ENCODE measurements at places on chromosomes 11 and 22.

- DNase-seq, result no peak
These were observed 88.8 kb upstream of the BARX2 start for GRCh38 chr11:129286813-129287212.

- no peak for DNase-seq
These were observed 161.9 kb upstream of the ARHGAP42 start for GRCh38 chr11:100525197-100525596.

GRCh38 chr22:37601203-37601539 is 7.5 kb upstream of the GGA1 start:
- DNase-seq, result no peak

DNA sequence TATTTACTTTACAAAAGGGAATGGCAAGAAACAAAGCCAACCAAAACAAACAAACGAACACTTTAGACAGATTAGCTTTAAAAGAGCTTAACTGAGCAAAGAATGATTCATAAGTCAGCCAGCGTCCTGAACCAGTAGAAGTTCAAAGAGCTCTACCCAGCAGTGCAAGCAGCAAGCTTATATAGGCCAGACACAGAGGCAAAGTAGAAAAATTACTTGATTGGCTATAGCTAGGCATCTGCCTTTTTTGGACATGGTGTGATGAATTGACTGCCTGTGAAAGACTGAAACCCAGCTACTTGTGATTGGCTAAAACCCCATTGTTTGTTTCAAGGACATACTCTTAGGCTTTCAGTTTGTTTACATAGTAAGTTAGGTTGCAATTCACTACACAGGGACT is 2120.0 kb upstream of the RAG2 start:
- DNase-seq, result no peak

GRCh38 chr11:2691355-2691761 is 8.4 kb downstream of the KCNQ1OT1 start:
- DNase-seq, result no peak

DNA sequence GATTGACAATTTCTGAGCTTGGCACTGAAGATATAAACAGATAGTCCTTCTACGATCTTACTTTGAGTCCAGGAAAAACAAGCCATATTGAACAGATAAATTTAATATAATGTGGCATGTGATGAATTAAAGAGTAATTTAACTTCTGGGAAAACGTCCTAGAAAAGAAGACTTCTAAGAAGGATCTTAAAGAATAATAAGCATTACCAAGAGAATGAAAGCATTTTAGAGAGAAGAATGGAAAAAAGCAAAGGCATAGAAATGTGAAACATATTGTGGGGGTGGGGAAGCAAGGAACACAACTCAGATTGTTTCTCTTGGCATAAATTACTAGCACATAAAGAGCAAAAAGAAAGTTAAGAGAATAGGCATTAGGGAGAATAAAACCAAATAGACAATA is 5.4 kb downstream of the DDIAS start:
- DNase-seq, result no peak

DNA sequence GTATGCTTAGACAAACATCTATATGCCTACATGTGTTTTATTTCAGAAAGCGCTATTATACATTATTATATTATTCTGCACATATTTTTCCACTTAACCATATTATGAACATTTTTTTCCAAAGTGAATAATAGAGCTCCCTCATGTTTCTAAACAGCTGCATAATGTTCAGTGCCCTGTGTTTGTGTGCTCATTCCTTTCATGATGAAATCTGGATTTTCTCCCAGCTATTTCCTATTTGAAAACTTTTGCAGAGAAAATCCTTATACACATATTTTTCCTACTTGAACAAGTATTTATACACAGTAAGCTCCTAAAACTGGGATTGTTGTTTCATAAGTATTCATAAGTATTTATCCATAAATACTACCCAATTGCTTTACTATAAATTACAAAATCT is 18.1 kb upstream of the RFPL2 start:
- no peak for DNase-seq

DNA sequence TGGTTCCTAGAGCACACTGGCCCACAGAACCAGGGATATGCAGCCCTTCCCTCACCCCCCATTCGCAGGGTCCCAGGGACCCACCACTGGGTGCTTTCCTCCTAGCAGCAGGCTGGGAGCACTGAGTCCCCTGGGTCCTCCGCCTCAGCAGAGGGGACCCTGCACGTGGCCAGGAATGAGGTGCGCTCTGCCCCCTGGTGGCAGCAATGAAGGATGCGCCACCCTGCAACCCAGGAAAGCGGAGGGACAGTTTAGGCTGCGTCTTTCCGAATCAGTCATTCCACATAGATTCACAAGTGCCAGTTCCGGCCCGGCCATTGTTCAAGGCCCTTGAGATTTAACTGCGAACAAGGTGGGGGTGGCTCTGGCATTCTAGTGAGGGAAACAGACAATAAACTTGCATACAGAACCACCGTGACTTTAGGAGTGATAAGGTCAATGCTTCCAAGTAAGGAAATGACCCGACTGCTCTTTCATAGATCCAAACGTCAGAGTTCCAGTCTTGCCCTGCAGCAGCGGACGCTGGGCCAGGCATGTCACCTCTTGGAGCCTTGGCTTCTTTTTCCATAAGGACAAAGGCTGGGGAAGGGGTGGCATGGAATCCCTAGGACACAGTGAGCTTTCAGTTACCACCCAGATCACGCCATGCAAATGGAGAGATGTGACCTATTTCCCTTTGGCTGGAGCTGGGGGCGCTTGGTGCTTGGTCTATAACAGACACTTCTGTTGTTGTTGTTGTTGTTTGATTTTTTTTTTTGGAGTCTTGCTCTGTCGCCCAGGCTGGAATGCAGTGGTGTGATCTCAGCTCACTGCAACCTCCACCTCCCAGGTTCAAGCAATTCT is 7.7 kb downstream of the RIN1 start:
- DNase-seq, result peak; percentile 63

DNA sequence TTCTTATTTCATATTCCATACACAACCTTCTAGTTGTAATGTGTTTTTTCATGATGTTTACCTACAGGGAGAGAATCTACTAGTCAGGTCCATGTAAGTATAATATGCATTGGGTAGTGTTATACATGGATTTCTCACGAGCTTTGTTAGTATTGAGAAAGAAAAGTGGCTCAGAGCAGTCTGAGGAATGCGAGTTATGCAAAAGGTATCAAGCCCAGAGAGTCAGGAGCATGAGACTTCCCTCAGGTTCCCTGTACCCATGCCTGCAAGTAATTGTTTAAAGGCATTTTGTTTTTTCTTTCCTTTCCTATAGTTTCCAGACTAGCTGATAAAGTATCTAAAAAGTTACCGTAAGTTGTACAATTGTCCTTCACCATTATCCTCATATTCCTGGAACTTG is 66.1 kb downstream of the STK33 start:
- no peak for DNase-seq

- DNase-seq, result no peak
These were observed 1.7 kb upstream of the IGSF22 start for GRCh38 chr11:18727479-18728236.

GRCh38 chr22:17161991-17162390 is 2.9 kb upstream of the HDHD5 start:
- no peak for DNase-seq

DNA sequence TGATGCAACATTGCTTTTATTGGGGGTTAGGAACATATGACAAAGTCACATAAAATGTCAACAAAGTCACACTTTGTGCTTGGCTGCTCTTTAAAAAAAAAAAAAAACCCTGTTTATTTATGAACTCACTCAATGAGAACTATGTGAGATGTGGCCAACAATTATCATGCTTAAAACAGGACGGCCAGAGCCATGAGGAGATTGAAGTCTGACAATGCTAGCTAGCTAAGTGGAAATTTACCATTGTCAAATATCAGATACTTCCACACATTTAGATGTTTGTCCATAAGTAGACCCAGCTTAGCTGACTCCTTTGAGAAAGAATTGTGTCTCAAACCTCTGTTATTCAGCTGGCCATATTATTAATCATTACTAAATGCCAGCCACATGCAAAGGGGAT is 26.9 kb downstream of the BLID start:
- no peak for DNase-seq

GRCh38 chr11:35639591-35640179 is 21.4 kb downstream of the FJX1 start:
- no peak for DNase-seq

- no peak for DNase-seq
These were observed 80.8 kb downstream of the IGLL5 start for GRCh38 chr22:22968366-22968765.

GRCh38 chr11:123590296-123590912 is 64.0 kb downstream of the SCN3B start:
- DNase-seq, result no peak

GRCh38 chr11:127105593-127106541 is 105.3 kb upstream of the KIRREL3 start:
- no peak for DNase-seq

DNA sequence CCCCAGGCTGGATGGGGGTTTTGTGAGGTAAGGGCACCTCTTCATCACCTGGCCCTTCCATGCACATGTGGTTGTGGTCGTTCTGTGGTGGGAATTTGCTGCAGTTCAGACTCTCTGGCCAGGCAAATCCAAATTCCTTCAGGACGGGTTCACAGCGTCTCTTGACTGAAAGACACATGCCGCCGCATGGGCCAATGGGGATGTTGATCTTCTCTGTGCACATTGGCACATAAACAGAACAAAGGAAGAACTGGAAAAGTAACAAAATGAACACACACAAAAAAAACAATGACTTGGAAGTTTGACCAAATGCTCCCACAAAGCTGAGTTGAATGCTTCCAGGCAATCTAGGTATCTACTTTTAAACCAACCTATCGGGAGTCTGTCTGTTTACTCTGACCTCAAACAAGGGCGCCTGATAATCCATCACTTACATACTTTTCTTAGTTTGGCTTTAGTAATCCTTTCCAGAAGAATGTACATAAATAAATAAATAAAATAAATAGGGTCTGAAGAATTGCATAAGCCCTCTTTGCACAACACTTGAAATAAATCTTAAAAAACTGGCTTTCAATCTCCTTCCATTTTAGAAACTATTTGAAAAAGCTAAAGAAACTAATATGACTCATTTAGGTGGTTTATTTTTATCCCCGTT is 2.8 kb downstream of the FZD4 start:
- no peak for DNase-seq

GRCh38 chr11:1449490-1450243 is 36.9 kb downstream of the MOB2 start:
- DNase-seq, result no peak

GRCh38 chr11:82775736-82776346 is 42.2 kb upstream of the FAM181B start:
- no peak for DNase-seq

DNA sequence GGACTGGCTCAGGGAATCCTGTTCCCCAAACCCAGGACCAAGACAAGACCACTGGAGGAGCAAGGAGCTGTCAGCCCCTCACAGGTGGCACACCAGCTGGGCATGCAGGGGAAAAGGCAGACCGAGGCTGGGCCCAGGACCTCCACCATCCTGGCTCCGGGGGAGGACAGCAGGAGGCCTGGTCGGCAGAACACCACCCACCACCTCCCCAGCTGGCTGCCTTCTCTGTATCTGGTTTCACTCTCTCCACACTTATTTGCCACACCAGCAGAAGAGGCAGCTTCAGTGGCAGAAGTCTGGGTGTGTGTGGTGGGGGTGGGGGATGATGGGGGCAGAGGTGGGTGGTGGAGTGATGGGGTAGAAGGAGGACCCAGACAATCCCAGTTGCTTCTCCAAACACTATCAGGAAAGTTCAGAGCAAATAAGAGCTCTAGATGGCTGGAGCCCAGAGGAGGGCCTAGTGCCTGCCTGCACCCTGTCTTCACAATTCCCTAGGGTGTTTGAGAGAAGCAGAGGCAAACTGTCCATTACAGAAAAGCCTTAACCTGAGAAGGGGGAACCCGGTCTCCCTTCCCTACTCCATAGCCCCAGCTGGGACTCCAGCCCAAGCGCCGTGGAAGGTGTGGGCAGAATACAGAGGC is 51.9 kb upstream of the CDON start:
- no peak for DNase-seq

GRCh38 chr11:66115638-66116301 is 45.7 kb downstream of the PACS1 start:
- no peak for DNase-seq

DNA sequence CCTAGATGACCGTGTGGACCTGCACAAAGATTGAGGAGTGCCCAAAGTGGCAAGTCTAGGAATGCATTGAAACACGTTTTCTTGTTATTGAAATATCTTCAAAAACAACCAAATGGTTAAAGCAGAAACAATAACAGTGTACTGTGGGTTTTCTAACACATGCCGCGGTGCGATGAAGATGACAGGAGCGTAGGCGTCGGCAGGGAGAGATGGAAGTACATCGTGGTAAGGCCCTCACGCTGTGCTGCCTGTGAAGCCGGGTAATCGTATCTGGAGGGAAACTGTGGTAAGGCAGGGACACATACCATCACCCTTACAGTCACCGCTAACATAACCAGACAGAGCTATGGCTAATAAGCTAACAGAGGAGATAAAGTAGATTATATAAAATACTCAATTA is 261.4 kb downstream of the TBC1D22A start:
- no peak for DNase-seq

DNA sequence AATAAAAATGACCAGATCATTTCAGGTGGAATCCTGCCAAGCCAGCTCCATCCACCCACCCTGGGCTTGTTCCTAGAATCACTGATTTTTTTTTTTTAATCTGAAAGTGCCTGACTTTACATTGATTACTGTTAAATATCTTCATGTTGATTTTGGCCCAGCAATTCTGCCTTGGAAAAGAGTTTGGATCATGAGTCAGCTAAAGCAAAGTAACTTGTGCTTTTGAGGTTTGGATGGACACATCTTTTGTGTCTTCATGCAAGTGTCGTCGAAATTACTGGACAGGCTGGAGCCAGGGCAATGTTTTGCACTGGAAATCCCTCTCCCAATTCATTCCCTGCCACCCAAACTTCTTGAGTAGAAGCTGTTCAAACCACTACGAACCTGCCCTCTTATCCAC is 164.0 kb upstream of the SYT13 start:
- DNase-seq, result no peak

DNA sequence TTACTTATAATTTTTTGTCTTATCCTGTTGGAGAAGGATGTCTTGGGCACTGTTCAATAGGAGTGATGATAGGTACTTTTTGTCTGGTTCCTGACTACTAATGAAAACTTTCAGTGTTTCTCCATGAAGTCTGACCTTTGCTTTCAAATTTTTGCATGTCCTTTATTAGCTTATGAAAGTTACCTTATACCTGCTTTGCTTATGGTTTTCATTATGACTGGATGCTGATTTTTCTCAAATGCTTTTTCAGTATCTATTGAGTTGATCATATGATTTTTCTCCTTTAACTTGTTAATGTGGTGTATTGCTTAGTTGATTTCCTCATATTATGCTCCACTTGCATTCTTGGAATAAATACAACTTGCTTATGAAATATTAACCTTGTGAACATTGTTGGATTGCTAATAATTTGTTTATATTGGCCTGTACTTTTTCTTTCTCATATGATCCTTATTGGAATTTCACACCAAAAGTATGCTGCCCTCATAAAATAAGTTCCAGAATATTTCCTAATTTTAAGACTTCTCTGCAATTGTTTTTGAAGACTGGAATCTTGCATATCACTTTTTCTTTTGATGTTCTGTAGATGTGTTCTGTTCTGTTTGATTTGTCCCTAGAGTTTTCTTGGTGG is 85.0 kb upstream of the SC5D start:
- no peak for DNase-seq

All from stimulated activated CD8-positive, alpha-beta memory T cell treated with anti-CD3 and anti-CD28 coated beads, Interleukin-4, amount 100 ng/mL, for 1 hour (primary cell).